Astrocyte (in vitro differentiated cells and primary cell): ENCODE measurements at places on chromosomes 4 and X. TPM values are rescaled to one million over a fixed set of nuclear protein-coding genes. Genes with fewer than 3 reads are reported as not detected.

- DNase-seq: no peak
These were observed 24.5 kb upstream of the HNRNPD start for GRCh38 chr4:82398263-82398662.

GRCh38 chr4:159229164-159229563 lies 126.3 kb downstream of the RAPGEF2 start:
- DNase-seq: peak; percentile 92

GRCh38 chr4:152634110-152634760 lies 45.6 kb downstream of the TMEM154 start:
- no peak for DNase-seq

UGT2B15 gene
- not detected in 2 replicates for total RNA-seq

GRCh38 chr4:92198711-92199110 lies 105.1 kb upstream of the GRID2 start:
- DNase-seq: peak; percentile 56
